ENCODE measurements at places on chromosomes 5 and 9.

GRCh38 chr9:107597743-107598217 is 108.2 kb upstream of the KLF4 start:
- DNase-seq = no peak
- H3K36me3 ChIP-seq = no peaks in the 10 kb centered on the region
- no peak overlapping the region for H3K27ac ChIP-seq
- no peaks in the 10 kb centered on the region for H3K4me1 ChIP-seq
- no peak overlapping the region for H3K4me3 ChIP-seq
- H3K27me3 ChIP-seq = no peaks in the 10 kb centered on the region

GRCh38 chr5:20215257-20215656 is 227.3 kb upstream of the CDH18 start:
- H3K27me3 ChIP-seq = no peaks in the 10 kb centered on the region
- no peaks in the 10 kb centered on the region for H3K4me1 ChIP-seq
- no peak overlapping the region for H3K27ac ChIP-seq
- H3K4me3 ChIP-seq = no peak overlapping the region
- no peak for DNase-seq
- H3K36me3 ChIP-seq = no peaks in the 10 kb centered on the region

GRCh38 chr5:91245074-91245452 is 138.1 kb downstream of the ARRDC3 start:
- no peak overlapping the region for H3K27ac ChIP-seq
- H3K27me3 ChIP-seq = no peaks in the 10 kb centered on the region
- no peaks in the 10 kb centered on the region for H3K36me3 ChIP-seq
- no peak overlapping the region for H3K4me3 ChIP-seq
- H3K4me1 ChIP-seq = no peaks in the 10 kb centered on the region

GRCh38 chr5:168601972-168602371 is 22.8 kb upstream of the PANK3 start:
- no peak overlapping the region for H3K4me3 ChIP-seq
- no peaks in the 10 kb centered on the region for H3K27me3 ChIP-seq
- no peaks in the 10 kb centered on the region for H3K4me1 ChIP-seq
- no peaks in the 10 kb centered on the region for H3K36me3 ChIP-seq

DNA sequence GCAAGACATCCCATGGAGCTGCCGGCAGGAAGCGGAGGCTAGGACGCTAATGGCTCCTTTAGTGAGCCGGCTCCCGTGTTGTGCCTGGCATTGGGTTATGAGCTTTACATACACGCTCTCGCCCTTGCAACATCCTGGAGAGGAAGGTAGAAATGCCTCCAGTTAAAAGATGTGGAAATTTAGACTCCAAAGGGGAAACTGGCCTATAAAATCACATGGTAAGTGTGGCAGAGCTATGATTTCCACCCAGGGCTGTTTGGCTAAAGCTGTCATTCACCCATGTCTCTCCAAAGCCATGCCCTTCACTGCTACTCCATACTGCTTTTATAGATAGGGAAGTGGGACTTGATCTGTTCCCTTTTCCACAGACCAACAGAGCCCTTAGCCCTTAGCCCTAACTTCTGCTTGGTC is 5.2 kb downstream of the GM2A start:
- no peak overlapping the region for H3K4me3 ChIP-seq
- no peak overlapping the region for H3K27ac ChIP-seq
- H3K4me1 ChIP-seq = no peaks in the 10 kb centered on the region
- no peaks in the 10 kb centered on the region for H3K27me3 ChIP-seq

GRCh38 chr5:53059281-53059680 is 50.3 kb downstream of the MOCS2 start:
- H3K4me1 ChIP-seq = no peaks in the 10 kb centered on the region
- no peak for DNase-seq
- no peaks in the 10 kb centered on the region for H3K36me3 ChIP-seq
- no peaks in the 10 kb centered on the region for H3K27me3 ChIP-seq

DNA sequence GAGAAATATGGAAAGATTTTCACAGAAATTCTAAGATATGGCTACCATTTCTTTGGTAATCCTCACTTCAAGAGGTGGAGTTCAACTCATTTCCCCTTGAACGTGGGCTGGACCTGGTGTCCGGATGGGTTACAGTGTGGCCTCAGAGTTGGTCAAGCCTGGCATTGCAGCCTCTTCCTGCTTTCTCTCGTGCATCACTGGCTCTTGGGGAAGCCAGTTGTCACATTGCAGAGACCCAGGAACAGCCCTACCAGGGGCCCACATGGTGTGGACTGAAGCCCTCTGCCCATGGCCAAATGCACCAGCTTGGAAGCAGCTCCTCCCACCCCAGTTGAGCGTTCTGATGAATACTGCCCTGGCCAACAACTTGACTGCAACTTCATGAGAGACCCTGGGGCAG is 47.7 kb upstream of the FCN1 start:
- no peak overlapping the region for H3K27ac ChIP-seq
- no peaks in the 10 kb centered on the region for H3K4me1 ChIP-seq
- no peaks in the 10 kb centered on the region for H3K36me3 ChIP-seq
- DNase-seq = no peak

- DNase-seq = no peak
- H3K27me3 ChIP-seq = no peaks in the 10 kb centered on the region
- H3K27ac ChIP-seq = no peak overlapping the region
- no peaks in the 10 kb centered on the region for H3K36me3 ChIP-seq
Observed at GRCh38 chr5:30413540-30413939, 779.9 kb upstream of the CDH6 start.

- peaks cover 4% of the 10 kb centered on the region for H3K36me3 ChIP-seq
- peaks cover 5% of the 10 kb centered on the region for H3K4me1 ChIP-seq
- H3K4me3 ChIP-seq = peak overlapping the region; percentile 69
- no peaks in the 10 kb centered on the region for H3K27me3 ChIP-seq
- H3K27ac ChIP-seq = peak overlapping the region; percentile 62
- peak; percentile 90 for DNase-seq
Observed at GRCh38 chr9:83956436-83957247, 23.4 kb downstream of the HNRNPK start.

- H3K36me3 ChIP-seq = no peaks in the 10 kb centered on the region
- no peaks in the 10 kb centered on the region for H3K27me3 ChIP-seq
- no peak for DNase-seq
- H3K4me1 ChIP-seq = no peaks in the 10 kb centered on the region
Observed at GRCh38 chr9:83598487-83598886, 24.5 kb upstream of the IDNK start.

- peaks cover 13% of the 10 kb centered on the region for H3K4me1 ChIP-seq
- DNase-seq = no peak
- no peaks in the 10 kb centered on the region for H3K36me3 ChIP-seq
- no peak overlapping the region for H3K4me3 ChIP-seq
- no peak overlapping the region for H3K27ac ChIP-seq
Observed at GRCh38 chr9:72557549-72557948, 36.1 kb downstream of the TMC1 start.

DNA sequence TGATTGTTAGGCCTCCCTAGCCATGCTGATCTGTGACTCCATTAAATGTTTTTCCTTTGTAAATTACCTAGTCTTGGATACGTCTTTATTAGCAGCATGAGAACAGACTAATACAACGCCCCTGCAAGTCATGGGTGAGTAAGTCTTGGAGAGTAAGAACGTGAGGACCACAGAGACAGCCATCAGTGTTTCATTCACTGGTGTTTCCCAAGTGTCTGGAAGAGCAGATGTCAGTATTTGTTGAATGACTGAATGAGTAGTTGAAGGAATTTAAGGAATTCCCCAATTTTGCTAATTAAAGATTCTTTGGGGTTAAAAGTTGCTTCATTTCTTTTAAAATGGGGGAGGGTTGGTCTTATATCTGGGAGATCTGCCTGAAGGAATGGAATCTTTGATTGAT is 178.8 kb downstream of the TRIO start:
- no peak overlapping the region for H3K27ac ChIP-seq
- peaks cover 12% of the 10 kb centered on the region for H3K36me3 ChIP-seq
- no peaks in the 10 kb centered on the region for H3K27me3 ChIP-seq
- peaks cover 2% of the 10 kb centered on the region for H3K4me1 ChIP-seq
- no peak overlapping the region for H3K4me3 ChIP-seq
- DNase-seq = no peak

GRCh38 chr9:22229069-22229468 is 217.6 kb upstream of the DMRTA1 start:
- H3K36me3 ChIP-seq = no peaks in the 10 kb centered on the region
- no peak overlapping the region for H3K4me3 ChIP-seq
- H3K4me1 ChIP-seq = no peaks in the 10 kb centered on the region
- no peak for DNase-seq

GRCh38 chr5:178499352-178499751 is 90.8 kb downstream of the COL23A1 start:
- no peaks in the 10 kb centered on the region for H3K4me1 ChIP-seq
- no peak for DNase-seq
- no peaks in the 10 kb centered on the region for H3K36me3 ChIP-seq
- H3K27me3 ChIP-seq = no peaks in the 10 kb centered on the region

- peaks cover 9% of the 10 kb centered on the region for H3K4me1 ChIP-seq
- no peak for DNase-seq
- no peak overlapping the region for H3K27ac ChIP-seq
- H3K27me3 ChIP-seq = no peaks in the 10 kb centered on the region
- H3K4me3 ChIP-seq = no peak overlapping the region
Observed at GRCh38 chr9:21415493-21416267, 6.8 kb downstream of the IFNA8 start.

GRCh38 chr5:116441223-116441622 is 133.4 kb downstream of the SEMA6A start:
- peaks cover 2% of the 10 kb centered on the region for H3K36me3 ChIP-seq
- DNase-seq = peak; percentile 45
- no peaks in the 10 kb centered on the region for H3K27me3 ChIP-seq

GRCh38 chr5:179123109-179123426 is 62.9 kb downstream of the ZNF354C start:
- H3K27me3 ChIP-seq = no peaks in the 10 kb centered on the region
- no peak for DNase-seq
- no peaks in the 10 kb centered on the region for H3K36me3 ChIP-seq
- no peak overlapping the region for H3K27ac ChIP-seq
- no peaks in the 10 kb centered on the region for H3K4me1 ChIP-seq

GRCh38 chr5:60577116-60577515 is 122.8 kb downstream of the DEPDC1B start:
- no peak overlapping the region for H3K27ac ChIP-seq
- no peak for DNase-seq
- H3K4me3 ChIP-seq = no peak overlapping the region
- H3K4me1 ChIP-seq = no peaks in the 10 kb centered on the region
- H3K27me3 ChIP-seq = no peaks in the 10 kb centered on the region

DNA sequence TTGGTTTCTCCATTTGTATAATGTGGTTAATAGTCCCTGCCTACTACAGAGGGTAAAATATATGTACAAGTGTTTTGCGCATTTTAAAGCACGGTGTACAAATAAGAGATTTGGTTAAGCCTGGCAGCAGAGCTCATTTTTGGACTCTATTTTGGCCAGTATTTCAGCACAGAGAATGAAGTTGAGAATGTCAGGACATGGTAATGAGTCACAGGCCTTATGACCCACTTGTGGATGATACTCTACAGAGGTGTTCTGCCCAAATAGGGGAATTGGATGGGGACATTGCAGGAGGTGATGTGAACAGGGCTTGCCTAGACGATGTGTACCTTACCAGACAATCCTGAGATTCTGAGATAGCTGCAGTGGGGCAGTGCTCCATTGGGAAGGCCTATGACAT is 50.6 kb downstream of the MELK start:
- no peaks in the 10 kb centered on the region for H3K27me3 ChIP-seq
- H3K4me3 ChIP-seq = no peak overlapping the region
- DNase-seq = no peak
- no peaks in the 10 kb centered on the region for H3K4me1 ChIP-seq
- no peaks in the 10 kb centered on the region for H3K36me3 ChIP-seq

GRCh38 chr5:173330338-173331206 is 2.4 kb upstream of the STC2 start:
- H3K4me1 ChIP-seq = no peaks in the 10 kb centered on the region
- peaks cover 20% of the 10 kb centered on the region for H3K27me3 ChIP-seq
- DNase-seq = no peak
- no peaks in the 10 kb centered on the region for H3K36me3 ChIP-seq
- H3K4me3 ChIP-seq = no peak overlapping the region

DNA sequence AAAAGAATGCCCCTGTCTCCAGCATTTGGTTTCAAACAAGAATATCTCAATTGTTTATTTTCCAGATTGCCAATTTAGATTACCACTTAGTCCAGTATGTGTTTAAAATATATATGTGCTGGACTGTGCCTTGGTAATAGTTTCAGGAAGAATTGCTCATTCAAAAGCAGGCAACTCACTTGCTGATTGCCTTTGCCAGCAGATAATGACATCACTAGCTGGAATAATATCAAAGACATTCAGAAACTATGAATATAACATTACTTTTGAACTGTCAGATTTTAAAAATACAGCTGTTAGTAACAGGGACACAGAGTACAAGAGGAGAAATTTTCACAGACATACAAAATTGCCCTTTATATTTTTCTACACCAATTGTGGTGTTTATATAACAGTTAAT is 96.0 kb upstream of the ITGA2 start:
- no peak for DNase-seq
- H3K36me3 ChIP-seq = no peaks in the 10 kb centered on the region
- no peak overlapping the region for H3K4me3 ChIP-seq
- peaks cover 46% of the 10 kb centered on the region for H3K4me1 ChIP-seq

DNA sequence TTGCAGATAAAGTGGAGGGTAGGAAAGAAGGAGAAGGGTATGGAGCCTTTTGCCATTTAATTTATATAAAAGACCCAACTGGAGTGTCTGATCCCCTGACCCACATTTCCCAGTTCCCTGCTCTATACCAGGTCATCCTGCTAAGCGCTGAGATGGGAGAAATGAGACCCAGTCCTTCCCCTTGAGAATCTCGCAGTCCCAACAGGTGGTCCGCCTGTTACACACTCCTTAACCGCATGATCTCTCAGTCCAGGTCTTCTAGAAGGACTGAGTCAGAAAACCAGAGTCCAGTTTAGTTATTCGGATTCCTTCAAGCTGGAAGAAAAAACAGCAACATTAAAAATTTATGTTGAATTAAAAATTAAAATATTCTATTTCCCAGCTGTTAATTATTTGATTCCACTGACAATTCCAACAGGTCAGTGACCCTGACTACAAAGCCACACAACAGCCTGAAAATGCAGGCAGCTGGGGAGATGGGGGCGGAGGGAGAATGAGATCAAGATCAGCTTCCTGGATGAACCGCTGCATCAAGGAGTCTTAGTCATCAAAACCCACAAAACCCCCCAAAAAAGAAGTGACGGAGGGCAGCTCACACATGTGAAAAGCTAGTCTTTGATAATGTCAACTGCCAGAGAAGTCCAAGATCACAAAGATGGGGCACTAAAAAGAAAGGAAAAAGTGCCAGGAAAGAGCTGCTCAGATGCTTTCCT is 44.0 kb downstream of the GGTA1 start:
- no peak overlapping the region for H3K27ac ChIP-seq
- DNase-seq = no peak
- no peak overlapping the region for H3K4me3 ChIP-seq
- no peaks in the 10 kb centered on the region for H3K4me1 ChIP-seq
- H3K27me3 ChIP-seq = no peaks in the 10 kb centered on the region
- no peaks in the 10 kb centered on the region for H3K36me3 ChIP-seq

GRCh38 chr9:91117474-91117891 is 244.2 kb downstream of the AUH start:
- H3K36me3 ChIP-seq = no peaks in the 10 kb centered on the region
- DNase-seq = no peak
- no peaks in the 10 kb centered on the region for H3K4me1 ChIP-seq
- H3K4me3 ChIP-seq = no peak overlapping the region

- no peaks in the 10 kb centered on the region for H3K27me3 ChIP-seq
- no peak for DNase-seq
- H3K36me3 ChIP-seq = no peaks in the 10 kb centered on the region
- peaks cover 3% of the 10 kb centered on the region for H3K4me1 ChIP-seq
- no peak overlapping the region for H3K4me3 ChIP-seq
Observed at GRCh38 chr5:150599917-150600511, 40.4 kb upstream of the SYNPO start.

GRCh38 chr5:112799661-112800060 is 61.4 kb upstream of the SRP19 start:
- H3K4me3 ChIP-seq = no peak overlapping the region
- H3K27ac ChIP-seq = no peak overlapping the region
- DNase-seq = no peak
- peaks cover under 1% of the 10 kb centered on the region for H3K36me3 ChIP-seq
